ENCODE measurements at places on chromosomes 16 and 17. TPM values are rescaled to one million over a fixed set of nuclear protein-coding genes. Genes with fewer than 3 reads are reported as not detected.

- no peak for DNase-seq
These were observed 147.0 kb downstream of the SHISA6 start for GRCh38 chr17:11388054-11388453.

DNA sequence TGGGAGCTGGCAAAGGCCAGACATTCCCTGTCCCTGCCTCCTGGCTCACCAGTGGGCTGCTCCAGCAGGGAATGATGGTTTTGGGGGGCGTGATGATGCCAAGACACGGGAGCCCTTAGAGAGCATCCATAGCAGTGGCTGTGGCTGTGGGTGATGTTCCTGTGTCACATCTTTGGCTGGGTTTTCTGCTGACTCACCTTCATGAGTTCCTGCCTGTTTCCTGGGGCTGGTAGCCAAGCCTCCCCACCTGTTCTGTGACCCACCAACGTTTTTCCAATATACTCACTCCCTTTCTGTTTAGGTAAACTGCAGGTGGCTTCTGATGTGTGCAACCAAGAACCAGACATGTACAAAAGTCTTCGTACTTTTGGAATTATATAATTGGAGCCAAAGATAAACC is 16.5 kb upstream of the NF1 start:
- DNase-seq: no peak

- no peak for DNase-seq
These were observed 106.6 kb downstream of the MRTFB start for GRCh38 chr16:14177704-14178103.

DNA sequence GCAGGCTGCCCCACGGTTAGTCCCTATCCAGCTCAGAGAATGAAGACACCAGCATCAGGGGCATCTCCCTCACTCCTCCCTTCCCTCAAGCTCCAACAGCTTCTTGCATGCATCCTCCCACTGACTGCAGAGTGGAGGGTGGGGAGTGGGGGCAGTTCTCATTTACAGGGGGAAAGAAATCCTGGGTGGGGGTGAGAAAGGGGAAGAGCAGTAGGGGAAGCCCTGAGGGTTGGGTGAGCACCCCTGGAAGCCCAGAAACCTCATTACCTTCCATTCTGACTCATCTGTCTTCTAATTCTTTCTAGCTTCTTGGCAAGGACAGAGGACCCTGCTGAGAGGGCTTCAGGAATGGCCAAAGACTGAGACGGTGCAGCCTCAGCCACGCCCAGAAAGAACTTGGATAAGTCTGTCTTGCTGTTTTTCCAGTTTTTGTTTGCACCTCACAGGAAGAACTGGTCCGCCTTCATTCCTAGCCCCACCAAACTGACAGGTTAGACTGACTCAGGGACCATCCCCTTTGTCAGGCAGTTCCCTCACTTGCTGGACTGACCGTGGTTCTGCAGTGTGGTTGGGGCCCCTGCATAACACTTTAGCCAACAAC is 52.5 kb upstream of the WSB1 start:
- DNase-seq: no peak

Gene MYH8
- total RNA-seq: not detected

Gene KRT36
- not detected for total RNA-seq

Gene MARCHF10
- not detected for total RNA-seq
